Activated T-cell treated with anti-CD3 and anti-CD28 coated beads, Interleukin-2, amount 50 U/mL, for 1 hour (primary cell): ENCODE measurements at places on chromosomes 5 and 9.

DNA sequence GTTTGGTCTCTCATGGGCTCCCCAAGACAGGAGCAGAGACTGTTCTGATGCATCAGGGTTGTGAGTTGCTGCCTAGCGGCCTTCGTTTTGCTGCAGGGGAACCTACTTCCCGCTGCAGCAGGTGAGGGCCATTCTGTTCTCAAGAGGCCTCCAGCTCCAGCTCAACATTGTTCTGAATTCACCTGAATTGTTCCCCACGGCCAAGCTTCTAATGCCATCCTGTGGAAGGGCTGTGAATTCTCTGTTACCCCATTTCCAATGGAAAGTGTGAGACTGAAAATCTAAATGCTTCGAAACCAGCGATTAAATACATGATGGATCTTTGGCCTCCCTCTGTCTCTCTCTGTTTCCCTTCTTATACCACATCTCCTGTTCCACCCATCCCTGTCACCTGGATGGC is 349.1 kb upstream of the DAP start:
- DNase-seq: no peak

GRCh38 chr9:76615177-76615603 is 149.0 kb upstream of the PCA3 start:
- no peak for DNase-seq

DNA sequence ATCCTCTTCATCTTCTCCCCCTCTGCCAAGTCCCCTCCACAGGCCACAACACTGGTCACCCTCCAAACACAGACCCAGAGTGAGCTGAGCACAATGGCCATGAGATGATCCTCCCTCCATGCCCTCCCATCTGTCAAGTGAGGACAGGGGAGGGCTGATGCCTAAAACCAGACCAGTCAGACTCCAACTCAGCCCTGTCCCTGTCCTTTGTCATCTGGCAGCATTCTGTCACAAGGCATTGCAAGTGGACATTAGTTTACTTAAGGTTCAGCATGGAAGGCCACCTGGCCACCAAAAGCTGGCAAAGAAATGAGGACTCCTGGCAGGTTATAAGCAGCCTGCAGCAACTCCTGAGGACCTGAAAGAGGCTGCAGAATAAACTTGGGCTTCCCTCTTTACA is 136.2 kb upstream of the SLC30A5 start:
- no peak for DNase-seq

DNA sequence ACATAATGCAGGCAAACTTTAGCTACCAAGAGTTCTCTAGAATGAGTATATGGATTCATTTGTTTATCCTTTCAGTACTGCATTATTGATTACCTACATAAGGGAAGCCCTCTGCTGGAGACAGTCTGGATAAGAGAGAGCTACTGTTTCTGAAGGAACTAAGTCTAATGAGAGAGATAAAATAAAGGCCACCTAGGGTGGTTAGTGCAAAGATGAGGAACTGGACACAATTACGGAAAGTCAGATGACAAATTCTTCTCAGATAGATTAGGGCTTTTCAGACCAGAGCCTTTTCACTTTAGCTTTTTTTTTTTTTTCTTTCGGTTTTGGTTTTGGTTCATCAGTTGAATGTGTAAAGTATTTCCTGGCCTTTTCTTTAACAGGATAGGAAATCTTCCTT is 31.3 kb downstream of the ISOC1 start:
- no peak for DNase-seq

GRCh38 chr5:58274191-58274590 is 185.7 kb downstream of the PLK2 start:
- DNase-seq: no peak

DNA sequence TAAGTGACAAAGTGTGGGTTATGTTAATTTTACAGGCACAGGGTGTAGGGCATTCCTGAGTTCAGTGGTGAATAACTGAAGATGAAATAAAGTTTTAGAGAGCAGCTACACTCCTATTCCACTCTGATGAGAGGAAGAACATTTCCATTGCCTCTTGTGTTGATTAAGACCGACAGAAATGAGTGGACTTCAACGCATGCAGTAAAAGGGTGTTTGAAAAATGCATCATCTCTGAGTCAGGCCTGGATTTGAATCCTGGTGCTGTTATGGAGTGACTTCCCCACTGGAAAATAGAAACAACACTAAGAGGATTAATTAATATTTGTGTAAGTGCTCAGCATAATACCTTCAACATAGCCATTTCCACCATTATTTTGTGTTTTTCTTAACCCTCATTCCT is 86.3 kb downstream of the PRR16 start:
- no peak for DNase-seq

DNA sequence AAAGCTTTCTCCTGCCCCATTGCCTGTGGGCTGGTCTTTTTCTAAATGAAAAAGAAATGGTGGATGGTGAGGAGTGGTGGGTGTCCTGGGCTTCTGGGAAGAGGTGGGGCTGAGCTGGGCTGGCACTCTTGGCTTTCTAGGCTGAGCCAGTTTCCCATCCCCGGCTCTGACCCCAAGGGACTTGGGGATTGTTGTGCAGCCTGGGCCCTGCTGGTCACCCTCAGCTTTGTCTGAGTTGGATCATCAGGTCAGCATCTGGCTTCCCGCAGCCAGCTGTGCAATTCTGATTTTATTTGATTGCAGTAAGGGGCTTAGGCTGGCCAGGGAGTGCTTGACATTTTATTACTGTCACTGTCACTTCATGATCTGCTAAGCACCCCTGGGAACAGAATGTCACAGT is 25.3 kb downstream of the GLRA1 start:
- no peak for DNase-seq

DNA sequence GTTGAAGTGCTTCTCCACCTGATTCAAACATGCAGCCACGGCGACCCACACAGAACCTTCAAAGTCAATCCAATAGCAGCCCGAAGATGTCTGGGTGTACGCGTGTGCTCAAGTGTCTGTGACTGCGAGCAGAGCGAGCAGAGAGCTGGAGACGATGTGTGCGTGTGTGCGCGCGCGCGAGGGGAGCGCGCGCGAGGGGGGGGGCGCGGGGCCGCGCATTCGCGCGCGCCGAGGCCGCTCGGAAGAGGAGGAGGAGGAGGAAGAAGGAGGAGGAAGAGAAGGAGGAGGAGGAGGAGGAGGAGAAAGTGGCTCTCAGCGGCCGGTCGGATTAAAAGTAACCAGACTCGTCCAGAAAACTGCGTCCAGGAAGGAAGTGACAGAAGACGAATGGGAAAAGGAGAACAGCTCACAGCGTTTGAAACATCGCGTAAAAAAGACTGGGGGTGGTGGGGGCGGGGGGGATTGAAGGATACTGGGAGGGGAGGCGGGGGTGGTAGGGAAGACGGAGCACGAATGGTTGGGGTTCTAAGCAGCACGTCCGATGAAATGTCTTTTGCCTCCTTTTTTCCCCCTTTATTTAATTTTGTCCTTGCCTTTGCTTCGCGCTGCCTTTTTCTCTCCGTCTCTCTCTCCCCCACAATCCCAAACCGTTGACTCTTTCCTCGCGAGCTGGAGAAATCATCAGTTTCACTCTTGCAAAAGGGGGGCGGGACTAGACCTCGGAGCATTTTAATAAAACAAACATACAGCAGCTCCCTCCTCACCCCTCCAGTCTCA is at the start of gene MEF2C:
Gene MEF2C, minus strand, starts transcription at position 126 of the 777 bp plus-strand sequence. CDS start 59,396 bp downstream, outside the sequence.
- DNase-seq: no peak

GRCh38 chr5:167284222-167284890 is 1007.1 kb upstream of the WWC1 start:
- DNase-seq: no peak

GRCh38 chr5:97534166-97534565 is 351.1 kb upstream of the RIOK2 start:
- DNase-seq: no peak

- no peak for DNase-seq
These were observed 13.7 kb downstream of the STK32A start for GRCh38 chr5:147248561-147248960.

DNA sequence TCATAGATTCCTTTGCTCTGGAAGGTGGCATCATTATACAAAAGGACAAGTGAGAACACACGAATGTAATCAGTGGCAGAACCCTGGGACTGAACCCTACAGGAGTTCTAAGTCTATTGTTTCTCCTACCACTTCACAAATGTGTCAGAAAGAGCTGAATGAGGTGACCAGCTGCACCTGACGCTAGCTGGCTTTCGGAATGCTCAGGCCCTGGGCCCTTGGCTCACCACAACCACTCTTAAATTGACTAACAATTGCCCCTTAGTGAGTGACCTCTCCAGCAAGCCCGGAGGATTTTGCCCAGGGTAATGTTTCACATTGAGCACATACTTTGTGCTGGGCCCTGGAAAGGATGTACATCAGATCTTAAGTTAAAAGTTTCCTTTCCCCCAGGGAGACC is 41.2 kb upstream of the ABCA1 start:
- no peak for DNase-seq

DNA sequence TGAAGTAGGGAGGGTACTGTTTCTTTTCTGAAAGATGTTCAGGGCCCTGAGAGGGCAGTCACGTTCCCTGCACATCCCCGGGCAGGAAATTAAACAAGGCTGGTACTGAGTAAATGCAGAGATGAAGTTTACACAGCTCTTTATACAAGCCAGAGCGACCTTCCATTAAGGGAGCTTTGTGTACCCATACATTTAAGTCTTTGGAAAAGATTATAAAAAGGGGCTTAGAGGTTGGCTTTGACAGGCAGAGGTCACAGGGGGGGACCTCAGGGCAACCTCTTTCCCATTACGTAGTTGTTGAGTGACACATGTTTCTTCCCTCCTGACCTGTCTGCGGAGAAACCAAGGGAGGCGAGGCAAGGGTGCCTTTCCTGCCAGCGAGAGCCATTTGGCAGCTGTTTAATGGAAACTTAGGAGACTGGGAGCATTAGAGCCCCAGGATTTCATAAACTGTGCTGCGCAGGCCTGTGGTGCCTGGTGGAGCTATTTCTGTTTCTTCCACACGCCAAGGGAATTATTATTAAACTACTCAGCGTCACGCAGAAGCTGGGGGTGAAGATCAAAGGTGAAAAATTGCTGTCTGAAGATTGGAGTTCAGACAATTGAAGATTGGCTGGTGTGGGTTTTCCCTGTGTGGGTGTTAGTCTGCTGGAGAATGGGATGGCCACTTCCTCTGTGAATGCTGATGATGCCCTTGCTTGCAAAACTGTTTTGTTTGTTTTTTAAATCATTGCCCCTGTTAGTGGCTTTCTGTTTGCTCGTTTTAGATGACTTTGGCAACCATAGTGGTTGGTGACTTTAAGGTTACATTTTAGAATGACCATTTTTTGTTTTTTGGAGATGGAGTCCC is 3.2 kb upstream of the SMIM32 start:
- no peak for DNase-seq

DNA sequence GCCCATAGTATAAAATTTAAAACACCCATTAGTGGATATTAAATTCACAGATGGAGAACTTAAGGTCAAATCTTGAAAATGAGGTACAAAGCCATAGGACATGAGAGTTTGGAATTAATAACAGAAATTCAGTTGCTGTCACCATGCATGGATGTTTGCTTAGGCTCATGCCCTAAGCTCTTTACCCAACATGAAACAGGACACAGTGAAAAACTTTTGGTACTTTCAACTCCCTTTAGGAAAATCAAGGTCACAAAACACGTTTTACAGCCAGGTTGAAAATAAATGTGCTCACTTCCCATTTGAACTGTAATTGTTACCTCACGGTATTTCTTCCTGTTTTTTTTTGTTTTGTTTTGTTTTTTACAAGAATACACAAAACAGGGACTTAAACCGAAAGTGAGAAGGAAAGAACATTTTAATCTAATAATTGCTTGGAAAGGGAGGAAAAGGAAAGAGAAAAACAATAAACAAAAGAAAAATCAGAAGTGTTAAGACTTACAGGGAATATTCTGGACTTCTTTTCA is 6.1 kb upstream of the TOPORS start:
- no peak for DNase-seq

GRCh38 chr9:89474939-89475338 is 23.0 kb downstream of the SEMA4D start:
- DNase-seq: peak; percentile 19

GRCh38 chr5:93599001-93599379 is 16.0 kb downstream of the NR2F1 start:
- no peak for DNase-seq

- no peak for DNase-seq
These were observed 132.2 kb downstream of the RXRA start for GRCh38 chr9:134458207-134459108.

GRCh38 chr5:107808671-107809137 is 138.0 kb upstream of the EFNA5 start:
- no peak for DNase-seq

DNA sequence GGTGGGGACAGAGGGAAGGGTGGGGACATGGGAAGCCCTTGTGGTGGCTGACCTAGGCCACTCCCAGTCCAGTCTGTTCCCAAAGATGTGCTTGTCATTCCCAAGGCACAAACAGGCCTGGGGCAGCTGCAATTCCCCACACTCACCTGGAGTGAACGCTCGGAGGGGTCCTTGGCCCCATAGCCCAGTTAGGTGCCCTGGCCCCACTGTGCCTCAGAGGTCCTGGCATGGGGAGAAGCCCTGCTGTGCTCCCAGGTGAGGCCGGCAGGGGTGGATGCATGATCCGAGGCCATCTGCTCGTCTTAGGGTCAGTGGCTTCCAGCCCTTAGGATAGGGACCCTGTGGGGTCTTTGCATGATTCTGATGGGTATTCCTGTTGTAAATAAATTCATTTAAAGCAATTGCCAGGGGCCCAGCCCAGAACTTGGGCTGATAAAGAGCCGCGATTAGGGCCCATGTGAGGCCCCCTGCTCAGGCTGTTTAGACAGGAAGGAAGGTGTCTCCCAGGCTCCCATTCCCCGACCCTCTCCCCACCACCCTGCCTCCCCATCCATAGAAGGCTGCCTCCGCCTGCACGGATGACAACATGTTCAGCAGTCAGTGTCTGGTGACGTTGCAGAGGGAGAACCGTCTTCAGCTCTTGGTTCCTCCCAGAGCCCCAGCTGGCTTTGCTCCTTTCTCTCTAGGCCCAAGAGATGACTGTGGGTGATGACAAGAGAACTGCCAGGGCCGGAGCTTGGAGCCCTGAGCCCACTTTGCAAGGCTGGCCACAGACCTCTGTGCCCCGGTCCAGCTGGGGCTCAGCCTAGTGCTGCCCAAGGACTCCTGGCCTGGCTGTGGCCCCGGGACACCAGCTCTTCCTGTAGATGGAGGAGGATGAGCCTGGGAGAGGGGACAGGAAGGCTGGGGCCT is 28.4 kb upstream of the IRX4 start:
- no peak for DNase-seq

GRCh38 chr5:82297711-82298110 is 19.6 kb upstream of the RPS23 start:
- no peak for DNase-seq

DNA sequence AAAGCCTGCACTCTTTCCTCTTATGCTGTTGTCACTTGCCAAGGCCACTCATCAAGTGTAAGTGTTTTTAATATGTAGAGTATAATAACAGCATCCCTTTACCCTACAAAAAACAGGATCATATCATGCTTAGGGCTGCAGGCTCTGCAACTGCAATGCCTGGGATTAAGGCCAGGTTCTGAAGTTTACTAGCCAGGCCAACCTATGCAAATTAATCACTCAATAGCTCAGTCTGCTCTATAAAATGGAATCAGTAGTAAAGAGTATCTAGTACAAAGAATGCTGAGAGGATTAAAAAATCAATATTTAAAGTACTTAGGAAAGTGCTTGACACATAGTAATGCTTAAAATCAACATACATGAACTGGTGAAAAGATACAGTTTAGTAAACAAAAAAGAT is 253.3 kb downstream of the EDIL3 start:
- no peak for DNase-seq
